Calu3 (cell line): ENCODE measurements at places on chromosomes 12 and 14. TPM values are rescaled to one million over a fixed set of nuclear protein-coding genes. Genes with fewer than 3 reads are reported as not detected.

The B4GALNT3 gene
- total RNA-seq = 15.9 and 19.3 TPM in 2 replicates

The PTCSC3 gene
- not detected in 2 replicates for total RNA-seq

The NXPH4 gene
- total RNA-seq = 2.0 and 4.1 TPM in 2 replicates

The SDSL gene
- 19.9 and 25.5 TPM in 2 replicates for total RNA-seq

The AMIGO2 gene
- total RNA-seq = 27.0 and 66.2 TPM in 2 replicates

The SPIC gene
- total RNA-seq = not detected in 2 replicates

The NTS gene
- total RNA-seq = not detected in 2 replicates

The SYCP3 gene
- 0.12 TPM in 1 of 2 replicates, not detected in the other for total RNA-seq

The TOGARAM1 gene
- 15.1 TPM in 2 replicates for total RNA-seq

The IL26 gene
- not detected in 2 replicates for total RNA-seq

The KERA gene
- not detected in 2 replicates for total RNA-seq

The SIX6 gene
- total RNA-seq = not detected in 2 replicates

The RIN3 gene
- 13.2 and 13.8 TPM in 2 replicates for total RNA-seq

- no peaks in the 10 kb centered on the region for H3K36me3 ChIP-seq
- no peak overlapping the region for H3K27ac ChIP-seq
- no peaks in the 10 kb centered on the region for H3K4me1 ChIP-seq
- no peak for DNase-seq
- H3K4me3 ChIP-seq = no peak overlapping the region
These were observed 42.4 kb upstream of the EMP1 start for GRCh38 chr12:13154027-13154538.

GRCh38 chr12:57040211-57040610, 9.7 kb downstream of the MYO1A start:
- no peaks in the 10 kb centered on the region for H3K4me1 ChIP-seq
- H3K27me3 ChIP-seq = peaks cover 100% of the 10 kb centered on the region
- H3K27ac ChIP-seq = no peak overlapping the region
- H3K36me3 ChIP-seq = no peaks in the 10 kb centered on the region

GRCh38 chr12:25929142-25929541, 29.3 kb upstream of the RASSF8 start:
- DNase-seq = no peak
- no peaks in the 10 kb centered on the region for H3K4me1 ChIP-seq
- no peaks in the 10 kb centered on the region for H3K36me3 ChIP-seq
- H3K27ac ChIP-seq = no peak overlapping the region
- no peak overlapping the region for H3K4me3 ChIP-seq

GRCh38 chr12:95258803-95259202, 41.2 kb downstream of the VEZT start:
- peaks cover 45% of the 10 kb centered on the region for H3K36me3 ChIP-seq
- H3K27me3 ChIP-seq = no peaks in the 10 kb centered on the region
- no peak for DNase-seq

GRCh38 chr14:36258241-36258640, 62.2 kb downstream of the MBIP start:
- peaks cover 5% of the 10 kb centered on the region for H3K4me1 ChIP-seq
- no peaks in the 10 kb centered on the region for H3K27me3 ChIP-seq
- H3K27ac ChIP-seq = no peak overlapping the region
- no peak for DNase-seq
- H3K36me3 ChIP-seq = no peaks in the 10 kb centered on the region
- H3K4me3 ChIP-seq = no peak overlapping the region

GRCh38 chr12:57724003-57724935, 14.3 kb downstream of the AGAP2 start:
- peaks cover 11% of the 10 kb centered on the region for H3K4me1 ChIP-seq
- no peak for DNase-seq
- H3K4me3 ChIP-seq = no peak overlapping the region
- H3K27ac ChIP-seq = no peak overlapping the region

- no peak overlapping the region for H3K4me3 ChIP-seq
- H3K36me3 ChIP-seq = peaks cover 5% of the 10 kb centered on the region
These were observed 153.3 kb downstream of the SLCO1B3 start for GRCh38 chr12:20963762-20964161.

DNA sequence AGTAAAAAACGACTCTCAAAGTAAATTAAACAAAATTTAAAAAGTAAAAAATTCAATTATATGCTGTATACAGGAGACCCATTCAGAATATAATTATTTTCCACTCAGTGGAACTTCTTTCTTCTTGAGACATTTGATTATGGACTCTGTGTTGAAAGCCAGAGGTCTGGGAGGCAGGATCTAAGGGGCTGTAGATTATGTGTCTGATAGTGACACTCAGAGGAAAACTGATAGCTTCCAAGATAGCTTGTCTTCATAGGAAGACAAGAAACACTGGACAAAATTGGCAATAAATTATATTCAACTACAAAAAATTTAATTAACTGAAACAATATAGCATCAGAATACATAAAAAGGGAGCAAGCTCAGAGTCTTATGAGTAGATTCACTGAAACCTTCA, 135.8 kb downstream of the KITLG start:
- H3K4me1 ChIP-seq = no peaks in the 10 kb centered on the region
- no peak overlapping the region for H3K27ac ChIP-seq
- H3K36me3 ChIP-seq = no peaks in the 10 kb centered on the region

DNA sequence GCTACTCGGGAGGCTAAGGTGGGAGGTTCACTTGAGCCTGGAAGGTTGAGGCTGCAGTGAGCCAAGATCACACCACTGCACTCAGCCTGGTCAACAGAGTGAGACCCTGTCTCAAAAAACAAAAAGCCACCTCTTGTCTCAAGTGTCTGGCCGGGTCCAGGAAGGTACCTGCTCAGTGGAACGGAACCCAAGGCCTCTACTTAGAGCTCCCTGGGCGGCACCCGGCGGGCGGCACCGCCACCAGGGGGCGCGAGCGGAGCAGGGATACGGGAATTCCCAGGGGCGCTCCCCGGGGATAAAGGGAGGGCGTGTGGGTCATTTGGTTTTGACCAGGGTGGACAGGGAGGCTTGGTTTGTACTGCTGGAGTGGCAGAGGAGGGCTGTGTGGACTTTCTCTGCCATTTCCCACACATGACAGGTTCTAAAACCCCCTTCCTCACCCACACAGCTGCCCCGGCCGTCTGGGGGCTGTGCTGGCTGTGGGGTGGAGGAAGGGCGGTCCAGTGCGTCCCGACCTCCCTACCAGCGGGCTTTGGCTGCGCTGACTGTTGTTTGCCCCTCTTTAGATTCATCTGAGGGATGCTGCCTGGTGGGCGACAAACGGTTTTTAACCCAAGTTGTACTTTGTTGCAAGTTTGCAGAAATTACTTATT, 91.4 kb downstream of the SETD3 start:
- no peak overlapping the region for H3K4me3 ChIP-seq
- no peaks in the 10 kb centered on the region for H3K4me1 ChIP-seq
- peaks cover 35% of the 10 kb centered on the region for H3K27me3 ChIP-seq

DNA sequence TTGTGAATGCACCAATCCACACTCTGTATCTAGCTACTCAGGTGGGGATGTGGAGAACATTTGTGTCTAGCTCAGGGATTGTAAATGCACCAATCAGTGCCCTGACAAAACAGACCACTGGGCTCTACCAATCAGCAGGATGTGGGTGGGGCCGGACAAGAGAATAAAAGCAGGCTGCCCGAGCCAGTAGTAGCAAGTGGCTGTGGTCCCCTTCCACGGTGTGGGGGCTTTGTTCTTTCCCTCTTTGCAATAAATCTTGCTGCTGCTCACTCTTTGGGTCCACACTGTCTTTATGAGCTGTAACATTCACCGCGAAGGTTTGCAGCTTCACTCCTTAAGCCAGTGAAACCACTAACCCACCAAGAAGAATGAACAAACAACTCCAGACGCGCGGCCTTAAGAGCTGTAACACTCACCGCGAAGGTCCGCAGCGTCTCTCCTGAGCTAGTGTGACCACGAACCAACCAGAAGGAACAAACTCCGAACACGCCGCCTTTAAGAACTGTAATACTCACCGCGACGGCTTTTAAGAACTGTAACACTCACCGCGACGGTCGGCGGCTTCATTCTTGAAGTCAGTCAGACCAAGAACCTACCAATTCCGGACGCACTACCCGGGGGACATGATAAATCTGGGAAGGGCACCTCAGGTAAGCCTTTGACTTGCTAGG, 4.6 kb upstream of the LDHB start:
- H3K27ac ChIP-seq = no peak overlapping the region
- peaks cover 3% of the 10 kb centered on the region for H3K4me1 ChIP-seq
- H3K36me3 ChIP-seq = peaks cover 11% of the 10 kb centered on the region
- DNase-seq = no peak

GRCh38 chr14:90599339-90599738, 202.5 kb downstream of the CALM1 start:
- H3K4me3 ChIP-seq = no peak overlapping the region
- H3K36me3 ChIP-seq = no peaks in the 10 kb centered on the region
- no peaks in the 10 kb centered on the region for H3K4me1 ChIP-seq

GRCh38 chr12:76265424-76266180, 82.6 kb downstream of the BBS10 start:
- no peak for DNase-seq
- no peaks in the 10 kb centered on the region for H3K27me3 ChIP-seq
- no peaks in the 10 kb centered on the region for H3K36me3 ChIP-seq
- no peak overlapping the region for H3K4me3 ChIP-seq

GRCh38 chr12:114667669-114668150, 16.3 kb downstream of the TBX3 start:
- H3K27me3 ChIP-seq = peaks cover 11% of the 10 kb centered on the region
- H3K4me1 ChIP-seq = peaks cover 10% of the 10 kb centered on the region
- H3K27ac ChIP-seq = no peak overlapping the region

- no peaks in the 10 kb centered on the region for H3K4me1 ChIP-seq
- H3K4me3 ChIP-seq = no peak overlapping the region
- DNase-seq = no peak
- no peaks in the 10 kb centered on the region for H3K36me3 ChIP-seq
These were observed 1.3 kb upstream of the RPGRIP1 start for GRCh38 chr14:21278632-21279031.

DNA sequence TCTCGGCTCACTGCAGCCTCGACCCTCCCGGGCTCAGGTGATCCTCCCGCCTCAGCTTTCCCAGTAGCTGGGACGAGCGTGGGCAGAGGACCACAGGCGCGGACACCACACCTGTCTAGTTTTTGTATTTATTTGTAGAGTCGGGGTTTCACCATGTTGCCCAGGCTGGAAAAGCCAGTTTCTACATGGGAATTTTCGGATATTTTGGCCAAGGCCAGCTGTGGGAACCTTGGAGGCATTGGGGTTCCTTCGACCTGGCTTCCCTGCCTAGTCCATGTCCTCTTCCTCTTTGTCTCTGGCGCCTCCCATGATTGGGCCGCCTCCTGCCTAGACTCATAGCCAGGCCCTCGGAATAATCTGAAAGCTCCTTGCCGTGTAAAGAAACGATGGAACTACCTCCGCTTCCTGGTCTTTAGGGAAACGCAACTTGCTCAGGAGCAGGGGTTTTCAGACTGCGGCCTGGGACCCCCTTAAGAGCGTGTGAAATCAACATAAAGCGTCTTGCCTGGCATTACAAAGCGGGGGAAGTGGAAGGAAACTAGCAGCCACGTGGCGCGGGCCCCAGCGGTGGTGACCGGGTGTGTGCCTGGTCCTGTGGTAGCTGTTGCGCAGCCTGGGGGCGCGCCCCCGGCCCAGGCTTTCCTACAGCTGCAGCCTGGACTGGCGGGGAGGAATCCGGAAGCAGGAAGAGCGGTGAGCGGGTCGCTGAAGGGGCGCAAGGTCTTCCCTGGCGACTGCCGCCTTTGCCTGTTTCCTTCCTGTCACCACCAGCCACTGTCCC, 1.4 kb upstream of the HSP90AA1 start:
- H3K27me3 ChIP-seq = no peaks in the 10 kb centered on the region
- peaks cover 30% of the 10 kb centered on the region for H3K4me1 ChIP-seq
- H3K27ac ChIP-seq = peak overlapping the region; percentile 22
- no peak for DNase-seq
- peaks cover 68% of the 10 kb centered on the region for H3K36me3 ChIP-seq

DNA sequence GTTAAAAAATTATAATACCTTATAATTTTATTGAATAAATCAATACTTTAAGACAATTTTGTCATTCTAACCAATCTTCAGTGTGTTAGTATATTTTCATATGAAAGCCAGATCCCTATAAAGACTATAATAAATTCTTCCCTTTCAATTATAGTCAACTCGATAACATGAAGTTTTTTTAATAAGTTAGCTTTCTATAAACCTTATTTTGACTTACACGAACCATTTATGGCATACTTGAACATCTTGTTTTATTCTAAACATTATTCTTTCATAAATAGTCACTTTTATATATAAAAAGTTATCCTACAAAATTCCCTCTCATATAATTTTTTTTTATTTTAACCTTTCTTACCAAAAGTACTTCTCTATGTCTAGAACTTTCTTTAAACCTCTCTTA, 1002.3 kb downstream of the TMEM121 start:
- no peaks in the 10 kb centered on the region for H3K4me1 ChIP-seq
- H3K27me3 ChIP-seq = peaks cover 12% of the 10 kb centered on the region
- H3K36me3 ChIP-seq = no peaks in the 10 kb centered on the region
- no peak for DNase-seq
- H3K27ac ChIP-seq = no peak overlapping the region

- DNase-seq = no peak
- peaks cover 8% of the 10 kb centered on the region for H3K4me1 ChIP-seq
- no peak overlapping the region for H3K27ac ChIP-seq
- H3K36me3 ChIP-seq = no peaks in the 10 kb centered on the region
These were observed 78.9 kb upstream of the AMN1 start for GRCh38 chr12:31807773-31808097.

DNA sequence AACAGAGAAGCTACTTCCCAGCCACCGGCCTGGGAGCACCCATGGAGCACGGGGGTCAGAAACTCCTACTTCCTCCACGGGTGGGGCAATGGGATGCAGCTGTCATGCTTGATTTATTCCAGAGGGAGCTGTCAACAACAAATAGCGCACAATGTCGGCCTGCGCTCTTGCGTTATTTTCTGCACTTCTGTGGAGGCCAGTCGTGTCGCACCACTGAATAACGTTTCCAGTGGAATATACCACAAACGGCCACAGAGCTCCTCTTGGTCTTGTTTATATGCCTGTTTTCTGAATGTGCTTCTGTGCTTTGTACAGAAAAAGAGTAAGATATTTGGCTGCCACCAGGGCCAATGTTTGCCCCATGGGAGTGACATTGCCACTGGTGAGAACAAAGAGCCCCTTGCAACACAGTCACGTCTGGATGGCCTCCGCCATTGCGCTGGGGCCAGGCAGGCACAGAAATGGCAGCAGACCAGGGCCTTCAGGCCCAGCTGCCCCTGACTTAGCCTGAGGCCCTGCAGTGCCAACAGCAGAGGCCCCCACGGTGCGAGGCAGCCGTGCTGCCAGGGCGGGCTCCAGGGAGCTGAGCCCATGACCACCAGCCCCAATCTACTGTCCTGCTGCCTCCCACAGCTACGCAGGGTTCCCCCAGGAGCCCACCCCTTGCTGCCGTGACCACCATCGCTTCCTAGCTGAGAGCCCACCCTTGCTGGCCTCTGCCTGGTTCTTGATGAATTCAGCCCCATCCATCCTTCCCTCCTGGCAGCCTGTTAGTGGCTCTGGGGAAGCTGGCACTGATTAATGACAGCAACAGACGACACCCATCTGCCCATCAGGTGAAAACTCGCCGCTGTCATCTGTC, 28.9 kb upstream of the TMEM179 start:
- no peak overlapping the region for H3K27ac ChIP-seq
- H3K4me1 ChIP-seq = peaks cover 14% of the 10 kb centered on the region
- H3K27me3 ChIP-seq = peaks cover 95% of the 10 kb centered on the region
- no peak for DNase-seq
- H3K36me3 ChIP-seq = no peaks in the 10 kb centered on the region

DNA sequence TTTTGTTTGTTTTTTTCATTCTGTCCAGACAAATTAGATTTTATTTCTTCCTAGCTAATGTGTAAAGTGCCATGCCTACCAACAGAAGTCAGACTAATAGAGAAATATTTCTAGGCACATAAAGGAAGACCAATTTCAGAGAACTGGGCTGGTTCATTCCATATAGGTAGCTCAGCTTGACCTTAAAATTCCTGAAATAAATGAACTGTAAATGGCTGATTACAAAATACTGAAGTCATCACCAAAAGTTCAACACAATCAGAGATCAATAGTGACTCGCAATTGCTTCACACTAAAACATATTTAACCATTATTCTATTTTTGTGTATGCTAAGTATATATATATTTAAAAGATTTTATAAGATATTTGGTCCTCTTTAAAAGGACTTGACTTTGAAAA, 34.2 kb downstream of the PTPRB start:
- H3K27ac ChIP-seq = peak overlapping the region; percentile 42
- no peak for DNase-seq
- H3K4me1 ChIP-seq = peaks cover 33% of the 10 kb centered on the region
